ENCODE measurements at places on chromosomes 7 and 10. TPM values are rescaled to one million over a fixed set of nuclear protein-coding genes. Genes with fewer than 3 reads are reported as not detected.

Gene ELAPOR2
- total RNA-seq: 29.5 TPM

Gene KIF20B
- total RNA-seq: 4.1 TPM

Gene CC2D2B
- 2.4 TPM for total RNA-seq

Gene YWHAG
- total RNA-seq: 215 TPM

Gene ADIRF
- 826 TPM for total RNA-seq

Gene PAPOLB
- total RNA-seq: 0.33 TPM

Gene RTKN2
- total RNA-seq: 0.44 TPM

Gene NUTM2E
- not detected for total RNA-seq

Gene NME8
- not detected for total RNA-seq

Gene OR2A42
- not detected for total RNA-seq

Gene EXOC4
- total RNA-seq: 78.4 TPM

Gene AKR1B15
- total RNA-seq: 2.0 TPM

Gene ARHGAP12
- total RNA-seq: 50.2 TPM

Gene CRPPA
- 1.5 TPM for total RNA-seq

Gene CALHM1
- not detected for total RNA-seq

Gene OR2A5
- not detected for total RNA-seq

Gene ELN
- 224 TPM for total RNA-seq

Gene FAM25G
- not detected for total RNA-seq

Gene EBLN1
- not detected for total RNA-seq

Gene INHBA
- total RNA-seq: 0.98 TPM

Gene OGDH
- total RNA-seq: 93.6 TPM

Gene CHCHD1
- 19.2 TPM for total RNA-seq

Gene ASB15
- total RNA-seq: not detected

Gene SPDYE8
- not detected for total RNA-seq

Gene TMEM236
- 3.2 TPM for total RNA-seq

Gene ZNF365
- not detected for total RNA-seq
